T-cell (primary cell): ENCODE measurements at places on chromosomes 2 and 18. TPM values are rescaled to one million over a fixed set of nuclear protein-coding genes. Genes with fewer than 3 reads are reported as not detected.

GRCh38 chr2:29390136-29390535 lies 274.9 kb downstream of the CLIP4 start:
- H3K4me1 ChIP-seq = no peaks in the 10 kb centered on the region
- no peak overlapping the region for H3K4me3 ChIP-seq
- H3K36me3 ChIP-seq = no peaks in the 10 kb centered on the region
- no peak for DNase-seq
- peaks cover 7% of the 10 kb centered on the region for H3K27me3 ChIP-seq

GRCh38 chr2:202976809-202977208 lies 37.9 kb upstream of the NBEAL1 start:
- H3K4me1 ChIP-seq = no peaks in the 10 kb centered on the region
- H3K27ac ChIP-seq = no peak overlapping the region
- no peak for DNase-seq
- no peak overlapping the region for H3K4me3 ChIP-seq
- H3K27me3 ChIP-seq = no peaks in the 10 kb centered on the region

DNA sequence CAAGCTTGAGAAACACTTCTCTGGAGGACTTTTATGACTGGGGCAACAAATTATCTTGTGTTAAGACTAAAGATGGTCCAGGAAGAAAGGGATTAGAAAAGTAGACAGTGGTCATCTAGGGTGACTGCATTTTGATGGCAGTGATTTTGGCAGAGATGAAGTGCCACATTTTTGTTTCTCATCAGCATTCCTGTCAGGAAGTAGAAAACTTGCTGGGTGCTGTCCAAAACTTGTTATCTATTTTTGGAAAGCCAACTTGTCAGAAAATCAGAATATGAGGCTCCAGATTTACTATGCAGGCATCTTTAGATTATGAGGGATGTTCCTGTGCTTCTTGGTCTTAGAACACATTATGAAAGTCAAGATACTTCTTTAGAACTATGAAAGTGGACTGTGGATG lies 29.0 kb upstream of the CALCRL start:
- H3K4me1 ChIP-seq = no peaks in the 10 kb centered on the region
- H3K27me3 ChIP-seq = no peaks in the 10 kb centered on the region
- DNase-seq = no peak
- no peak overlapping the region for H3K4me3 ChIP-seq

DNA sequence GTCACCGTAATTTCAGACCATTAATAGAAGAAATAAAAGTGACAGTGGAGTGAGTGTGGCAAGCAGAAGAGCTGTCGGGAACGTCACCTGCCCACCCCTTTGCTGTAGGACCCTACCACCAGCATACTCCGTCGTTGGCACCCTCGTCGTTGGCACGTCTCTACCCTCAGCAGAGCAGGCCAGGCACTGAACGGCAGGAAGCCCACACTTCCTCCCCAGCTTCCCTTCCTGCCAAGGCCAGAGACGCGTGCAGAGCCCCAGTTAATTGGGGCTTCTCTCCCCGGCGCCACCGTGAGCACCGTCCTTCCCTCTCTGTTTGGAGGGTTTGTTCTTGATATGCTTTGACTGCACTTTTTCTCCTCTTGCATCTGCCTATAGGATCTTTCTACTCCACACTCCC lies 27.0 kb upstream of the NFATC1 start:
- peak; percentile 36 for DNase-seq
- H3K4me3 ChIP-seq = no peak overlapping the region
- peaks cover 10% of the 10 kb centered on the region for H3K36me3 ChIP-seq
- H3K27me3 ChIP-seq = no peaks in the 10 kb centered on the region
- no peak overlapping the region for H3K27ac ChIP-seq
- peaks cover 25% of the 10 kb centered on the region for H3K4me1 ChIP-seq

HOXD12 gene
- not detected for total RNA-seq

- no peaks in the 10 kb centered on the region for H3K36me3 ChIP-seq
- H3K27me3 ChIP-seq = peaks cover 47% of the 10 kb centered on the region
- no peak overlapping the region for H3K27ac ChIP-seq
- H3K4me3 ChIP-seq = peak overlapping the region; percentile 54
- DNase-seq = no peak
These were observed 30.0 kb downstream of the THNSL2 start for GRCh38 chr2:88199912-88200682.

GRCh38 chr18:41845563-41845962 lies 109.5 kb upstream of the PIK3C3 start:
- H3K4me1 ChIP-seq = no peaks in the 10 kb centered on the region
- H3K27ac ChIP-seq = no peak overlapping the region
- no peak for DNase-seq

PROM2 gene
- 0.39 TPM for total RNA-seq

- no peak overlapping the region for H3K4me3 ChIP-seq
- DNase-seq = no peak
- H3K27me3 ChIP-seq = no peaks in the 10 kb centered on the region
- H3K36me3 ChIP-seq = peaks cover 3% of the 10 kb centered on the region
- no peak overlapping the region for H3K27ac ChIP-seq
These were observed 72.3 kb upstream of the ITGA4 start for GRCh38 chr2:181384923-181385322.

- no peak for DNase-seq
- no peak overlapping the region for H3K4me3 ChIP-seq
- no peaks in the 10 kb centered on the region for H3K4me1 ChIP-seq
- H3K36me3 ChIP-seq = peaks cover 14% of the 10 kb centered on the region
- H3K27ac ChIP-seq = no peak overlapping the region
- no peaks in the 10 kb centered on the region for H3K27me3 ChIP-seq
These were observed 209.6 kb downstream of the TWIST2 start for GRCh38 chr2:239057533-239057932.

DNA sequence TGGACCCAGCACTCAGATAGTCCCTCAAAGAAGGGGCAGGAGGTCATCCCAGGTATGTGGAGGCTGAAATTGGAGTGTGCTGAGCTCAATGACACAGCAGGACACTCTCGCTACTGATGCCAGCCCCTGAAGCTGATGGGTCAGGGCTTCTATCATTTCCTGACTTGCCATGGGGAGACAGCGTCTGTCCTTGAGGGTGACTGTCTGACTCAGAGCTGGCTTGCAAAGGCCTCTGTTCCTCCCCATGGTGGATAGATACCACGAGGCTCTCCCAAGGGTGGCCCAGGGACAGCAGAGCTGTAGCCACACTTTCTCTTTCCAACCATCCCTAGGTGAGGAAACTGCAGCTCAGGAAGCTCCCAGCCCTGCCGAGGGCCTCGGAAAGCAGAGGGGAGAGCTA lies 10.8 kb downstream of the ALPG start:
- no peak for DNase-seq
- H3K4me1 ChIP-seq = peaks cover 25% of the 10 kb centered on the region
- no peak overlapping the region for H3K4me3 ChIP-seq
- H3K36me3 ChIP-seq = no peaks in the 10 kb centered on the region
- H3K27me3 ChIP-seq = peaks cover 80% of the 10 kb centered on the region

ABCG5 gene
- not detected for total RNA-seq

FOXI3 gene
- not detected for total RNA-seq

GRCh38 chr2:128732976-128733431 lies 414.3 kb upstream of the HS6ST1 start:
- H3K4me3 ChIP-seq = no peak overlapping the region
- DNase-seq = no peak
- no peaks in the 10 kb centered on the region for H3K27me3 ChIP-seq
- H3K4me1 ChIP-seq = peaks cover 19% of the 10 kb centered on the region
- no peak overlapping the region for H3K27ac ChIP-seq

GRCh38 chr18:61209801-61210200 lies 123.4 kb upstream of the CDH20 start:
- DNase-seq = no peak
- no peaks in the 10 kb centered on the region for H3K4me1 ChIP-seq
- no peaks in the 10 kb centered on the region for H3K36me3 ChIP-seq
- no peaks in the 10 kb centered on the region for H3K27me3 ChIP-seq

WNT10A gene
- total RNA-seq = 10.7 TPM

DNA sequence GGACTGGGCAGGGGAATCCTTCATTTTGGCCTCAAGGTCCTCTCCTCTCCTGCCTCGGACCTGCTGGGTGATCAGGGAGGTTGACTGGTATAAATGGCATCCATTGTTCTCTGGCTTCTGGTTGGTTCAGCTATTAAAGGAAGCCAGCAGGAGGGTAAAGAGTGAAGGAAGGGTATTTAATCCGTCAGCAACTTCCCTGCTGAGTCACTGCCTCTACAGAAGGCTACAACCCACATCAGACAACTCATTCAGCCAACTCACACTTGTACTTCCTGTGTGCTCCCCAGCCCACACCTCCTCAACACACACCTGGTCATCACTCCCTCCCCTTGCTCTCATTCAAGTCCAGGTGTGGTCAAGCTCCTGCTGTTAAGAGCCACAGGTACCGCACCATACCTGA lies 68.3 kb upstream of the MRPS9 start:
- H3K27ac ChIP-seq = no peak overlapping the region
- DNase-seq = no peak
- no peaks in the 10 kb centered on the region for H3K4me1 ChIP-seq

DNA sequence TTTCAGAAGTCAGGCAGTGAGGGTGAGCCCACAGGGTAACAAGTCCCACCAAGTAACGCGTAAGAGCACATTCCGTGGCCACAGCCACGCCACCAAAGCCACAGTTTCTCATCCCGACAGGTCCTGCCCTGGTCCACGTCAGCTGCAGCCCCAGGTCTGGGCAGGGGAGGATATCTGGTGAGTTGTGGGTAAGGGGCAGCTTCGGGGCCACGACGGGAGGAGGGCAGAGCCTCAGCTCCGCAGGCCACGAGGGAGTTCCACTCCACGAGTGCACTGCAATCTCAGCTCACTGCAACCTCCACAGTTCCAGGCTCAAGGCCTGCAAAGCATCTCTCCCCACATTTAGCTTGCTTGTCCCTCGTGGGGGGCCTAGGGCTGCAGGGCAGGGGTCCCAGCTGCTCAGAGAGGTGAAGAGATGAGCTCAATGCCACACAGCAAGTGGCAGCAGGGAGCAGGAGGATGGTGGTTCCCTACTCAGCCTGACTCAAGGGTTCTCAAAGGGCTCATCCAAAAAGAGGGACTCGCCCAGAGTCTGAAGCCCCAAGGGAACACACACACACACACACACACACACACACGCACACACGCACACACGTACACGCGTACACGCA lies 12.5 kb downstream of the SNORC start:
- H3K27ac ChIP-seq = no peak overlapping the region
- H3K4me3 ChIP-seq = no peak overlapping the region

GRCh38 chr2:103435010-103435409 lies 673.2 kb downstream of the TMEM182 start:
- no peaks in the 10 kb centered on the region for H3K4me1 ChIP-seq
- H3K27ac ChIP-seq = no peak overlapping the region
- DNase-seq = no peak
- H3K27me3 ChIP-seq = no peaks in the 10 kb centered on the region

DNA sequence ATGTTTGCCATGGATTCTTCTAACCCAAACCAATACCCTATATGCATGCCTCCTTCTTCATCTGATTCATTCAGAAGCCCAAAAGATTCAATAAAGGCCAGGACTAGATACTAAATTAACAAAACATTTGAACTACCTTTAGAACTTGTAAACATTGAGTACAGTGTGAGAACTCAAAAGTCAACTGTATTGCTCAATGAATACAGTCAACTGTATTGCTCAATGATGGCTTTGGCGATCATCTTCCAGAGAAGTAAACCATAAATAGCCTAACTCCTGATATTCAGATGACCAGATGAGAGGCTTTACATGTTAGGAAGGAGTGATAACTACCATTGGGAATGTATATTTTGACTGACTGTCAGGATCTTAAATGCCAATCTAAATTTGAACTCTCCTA lies 206.5 kb upstream of the ITGA4 start:
- H3K27me3 ChIP-seq = no peaks in the 10 kb centered on the region
- no peak overlapping the region for H3K27ac ChIP-seq
- H3K4me3 ChIP-seq = no peak overlapping the region
- H3K36me3 ChIP-seq = peaks cover 4% of the 10 kb centered on the region

- H3K27ac ChIP-seq = no peak overlapping the region
- H3K36me3 ChIP-seq = no peaks in the 10 kb centered on the region
- no peak for DNase-seq
- H3K4me1 ChIP-seq = no peaks in the 10 kb centered on the region
- H3K27me3 ChIP-seq = peaks cover 9% of the 10 kb centered on the region
These were observed 690 bp downstream of the SDC1 start for GRCh38 chr2:20224164-20224715.

DNA sequence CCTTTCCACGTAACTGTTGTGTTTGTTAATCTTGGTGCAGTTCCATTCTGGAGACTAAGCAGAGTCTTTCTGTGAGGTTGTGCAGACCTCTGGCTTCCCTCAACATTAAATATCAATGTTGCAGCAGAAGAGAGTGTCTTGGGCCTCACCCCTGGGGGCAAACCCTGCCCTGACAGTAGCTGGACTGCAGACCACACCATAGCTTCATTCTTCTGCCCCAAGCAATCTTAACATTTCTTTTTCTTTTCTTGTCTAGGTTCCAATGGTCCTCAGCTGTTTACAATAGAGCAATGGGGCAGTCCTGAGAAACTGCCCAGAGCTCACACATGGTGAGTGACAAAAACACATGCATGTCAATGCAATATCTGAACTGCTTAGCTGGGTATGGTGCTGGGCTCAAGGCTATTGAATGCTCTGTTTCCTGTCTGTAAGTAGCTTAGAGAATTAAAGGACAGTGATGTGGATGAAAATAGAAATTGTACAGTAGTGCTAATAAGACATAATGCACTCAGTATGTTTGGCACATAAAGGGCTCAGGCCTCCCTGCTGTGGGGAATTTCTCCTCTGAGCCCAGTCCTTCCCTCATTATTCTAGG lies 237.6 kb downstream of the ALPK2 start:
- DNase-seq = no peak
- no peaks in the 10 kb centered on the region for H3K36me3 ChIP-seq
- no peaks in the 10 kb centered on the region for H3K27me3 ChIP-seq

GRCh38 chr2:144350151-144350802 lies 169.6 kb downstream of the ZEB2 start:
- H3K4me3 ChIP-seq = no peak overlapping the region
- no peaks in the 10 kb centered on the region for H3K36me3 ChIP-seq
- no peak for DNase-seq
- no peaks in the 10 kb centered on the region for H3K27me3 ChIP-seq
- no peaks in the 10 kb centered on the region for H3K4me1 ChIP-seq

DNA sequence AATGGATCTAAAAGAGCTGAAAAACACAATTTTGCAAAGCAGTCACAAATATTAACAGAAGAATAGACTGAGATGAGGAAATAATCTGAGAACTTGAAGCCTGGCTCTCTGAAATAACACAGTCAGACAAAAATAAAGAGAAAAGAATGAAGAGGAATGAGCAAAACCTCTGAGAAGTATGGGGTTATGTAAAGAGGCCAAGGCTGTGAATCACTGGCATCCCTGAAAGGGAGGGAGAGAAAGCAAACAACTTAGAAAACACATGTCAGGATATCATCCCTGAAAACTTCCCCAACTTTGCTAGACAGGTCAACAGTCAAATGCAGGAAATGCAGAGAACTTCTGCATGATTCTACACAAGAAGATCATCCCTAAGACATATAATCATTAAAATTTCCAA lies 73.5 kb upstream of the LHCGR start:
- H3K27ac ChIP-seq = no peak overlapping the region
- no peaks in the 10 kb centered on the region for H3K4me1 ChIP-seq
- no peak for DNase-seq
- no peaks in the 10 kb centered on the region for H3K27me3 ChIP-seq
- no peaks in the 10 kb centered on the region for H3K36me3 ChIP-seq
